ENCODE measurements at places on chromosomes 12 and 14.

DNA sequence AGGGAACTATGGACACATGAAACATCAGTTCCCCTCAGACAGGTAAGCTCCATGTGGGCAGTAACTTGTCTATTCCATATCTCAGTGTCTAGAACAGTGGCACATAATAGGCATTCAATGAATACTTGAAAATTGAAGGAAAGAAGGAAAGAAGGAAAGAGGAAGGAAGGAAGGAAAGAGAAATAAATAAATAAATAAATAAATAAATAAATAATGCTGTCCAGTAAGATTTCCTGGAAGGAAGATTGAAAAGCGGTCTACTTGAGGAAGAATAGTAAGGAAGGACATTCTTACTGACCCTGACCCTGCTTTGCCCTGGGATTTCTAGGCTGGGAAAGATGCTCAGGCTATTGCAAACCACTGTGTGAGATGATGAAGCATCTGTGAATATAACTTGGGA is 91.5 kb downstream of the PTPRR start:
- DNase-seq, result no peak

- DNase-seq, result peak; percentile 12
Observed at GRCh38 chr12:57545809-57546437, 1.1 kb downstream of the DCTN2 start.

DNA sequence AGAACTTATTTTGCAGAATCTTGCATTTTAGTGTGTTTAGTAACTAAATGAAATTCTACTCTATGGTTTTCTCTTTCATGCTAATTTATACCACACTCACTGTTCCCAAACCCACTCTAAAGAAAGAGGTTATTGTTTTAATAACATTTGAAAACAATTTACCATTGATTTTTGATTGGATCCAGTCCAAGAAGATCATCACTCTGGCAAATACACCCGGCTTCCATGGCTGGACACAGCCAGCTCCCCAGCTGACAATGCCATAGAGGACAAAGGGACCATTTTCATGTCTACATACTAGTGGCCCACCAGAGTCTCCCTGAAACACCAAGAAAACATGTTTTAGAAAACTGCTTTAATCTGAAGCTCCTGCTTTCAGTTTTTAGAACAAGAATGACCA is 42.4 kb downstream of the OVCH1 start:
- no peak for DNase-seq

GRCh38 chr12:10454531-10454930 is 1.4 kb upstream of the KLRC1 start:
- DNase-seq, result no peak

DNA sequence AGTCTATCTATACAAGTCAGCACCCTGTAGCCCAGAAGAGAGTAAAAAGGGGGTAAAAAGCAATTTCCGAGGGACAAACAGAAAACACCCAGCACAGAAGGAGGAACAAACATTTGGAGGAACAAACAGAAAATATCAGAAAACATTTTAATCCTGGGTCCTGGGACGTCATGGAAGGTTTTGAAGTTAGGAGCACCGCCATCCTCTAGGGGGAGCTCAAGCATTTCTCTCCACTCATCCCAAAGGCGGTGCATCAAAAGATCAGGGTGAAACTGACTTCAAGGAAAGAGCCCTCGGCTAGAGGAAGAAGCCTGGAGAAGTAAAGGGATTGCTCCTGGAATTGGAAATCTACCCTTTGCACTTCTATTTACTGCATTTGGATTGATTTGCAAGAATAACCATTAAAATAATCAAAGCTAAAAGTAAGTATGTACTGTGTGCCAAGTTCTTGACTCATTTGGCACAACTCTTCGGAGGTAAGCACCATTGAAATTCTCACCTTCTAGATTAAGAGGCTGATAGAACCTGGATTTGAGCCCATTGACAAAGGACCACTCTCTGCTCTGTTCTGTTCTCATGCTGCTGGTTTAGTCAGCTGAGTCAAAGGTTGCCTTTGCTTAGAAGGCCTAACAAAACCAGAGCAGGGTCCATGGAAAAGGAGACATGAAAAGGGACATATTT is 17.2 kb upstream of the POC1B start:
- DNase-seq, result peak; percentile 83

DNA sequence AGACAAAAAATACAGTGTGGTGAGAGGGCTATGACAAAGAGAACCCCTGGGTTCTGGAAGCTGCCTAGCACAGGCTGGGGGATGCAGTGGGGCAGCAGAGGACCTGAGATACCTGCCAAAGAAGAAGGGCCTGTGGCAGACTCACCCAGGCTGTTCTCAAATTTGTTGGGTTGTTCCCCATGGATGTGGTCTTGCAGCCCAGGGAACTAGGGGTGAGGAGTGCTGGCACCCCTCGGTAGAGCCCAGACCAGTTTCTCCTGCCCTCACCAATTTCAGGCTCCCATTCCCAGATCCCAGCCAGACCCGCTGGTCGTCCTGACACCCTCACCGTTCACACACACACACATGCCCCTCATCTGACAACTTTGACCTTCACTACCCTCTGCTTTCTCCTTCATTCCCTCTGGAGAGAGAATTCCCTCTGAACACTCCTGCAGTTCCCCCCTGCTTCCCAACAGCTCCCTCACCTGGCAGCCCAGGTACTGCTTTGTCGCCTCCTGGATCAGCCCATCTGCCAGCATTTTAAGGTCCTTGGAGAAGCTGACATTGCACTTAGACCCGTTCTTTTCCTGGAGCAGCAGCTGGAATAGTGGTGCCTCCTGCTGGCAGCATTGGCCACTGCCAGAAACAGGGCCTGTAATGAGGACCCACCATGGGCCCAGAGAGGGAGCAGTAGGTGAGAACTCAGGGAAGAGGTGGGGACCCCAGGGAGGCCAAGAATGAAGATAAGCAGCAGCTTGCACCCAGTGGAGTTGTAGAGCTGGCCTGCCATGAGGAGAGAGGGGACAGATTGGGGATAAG is 5.9 kb upstream of the GDF11 start:
- DNase-seq, result peak; percentile 66

GRCh38 chr12:112309797-112310196 is 72.4 kb downstream of the HECTD4 start:
- peak; percentile 66 for DNase-seq

All from IMR-90 (cell line).